ENCODE measurements at places on chromosomes 7 and 10.

DNA sequence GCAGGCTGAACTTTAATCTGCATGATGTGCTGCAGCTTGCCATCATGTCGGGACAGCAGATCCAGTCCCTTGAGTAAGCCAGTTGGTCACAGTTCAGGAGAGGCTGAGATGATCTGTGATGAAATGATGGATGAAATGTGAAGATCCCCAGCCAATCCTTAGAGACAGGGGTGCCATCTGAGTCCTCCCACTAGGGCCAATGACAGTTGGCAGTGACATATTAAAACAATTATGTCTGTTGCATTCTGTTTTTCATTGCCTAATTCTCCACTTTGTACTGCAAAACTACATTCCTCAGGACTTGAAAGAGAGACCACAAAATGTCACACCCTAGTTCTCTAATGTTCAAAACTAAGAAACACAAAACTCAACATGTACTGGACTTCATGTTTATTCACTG lies 66.3 kb upstream of the CAV2 start:
- no peak for DNase-seq

- DNase-seq, result no peak
These were observed 149.9 kb downstream of the ANKRD30A start for GRCh38 chr10:37275216-37275777.

DNA sequence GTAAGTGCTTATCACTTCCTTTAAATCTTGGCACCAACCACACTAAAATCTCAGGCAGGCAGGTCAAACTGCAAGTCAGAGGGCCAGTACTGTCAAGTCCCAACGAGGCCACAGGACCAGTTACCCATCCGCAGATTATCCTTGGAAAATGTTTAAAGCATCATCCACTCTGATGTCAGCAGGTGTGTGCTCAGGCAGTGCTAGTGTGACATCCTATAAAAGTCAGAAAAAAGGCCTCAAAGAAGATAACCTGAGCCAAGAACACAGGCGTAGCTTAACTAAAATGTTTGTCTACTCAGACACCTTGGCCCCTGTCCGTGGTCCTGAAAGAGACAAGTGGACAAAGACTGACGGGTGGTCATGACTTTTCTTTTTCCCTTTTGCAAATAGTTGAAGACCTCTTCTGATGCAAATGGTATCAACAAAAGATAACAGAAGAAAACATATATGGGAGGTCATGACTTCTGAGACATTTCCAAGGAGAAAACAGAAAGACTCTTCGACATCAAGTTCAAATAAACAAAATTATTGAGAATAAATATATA lies 309.3 kb downstream of the KCNMA1 start:
- DNase-seq, result no peak

DNA sequence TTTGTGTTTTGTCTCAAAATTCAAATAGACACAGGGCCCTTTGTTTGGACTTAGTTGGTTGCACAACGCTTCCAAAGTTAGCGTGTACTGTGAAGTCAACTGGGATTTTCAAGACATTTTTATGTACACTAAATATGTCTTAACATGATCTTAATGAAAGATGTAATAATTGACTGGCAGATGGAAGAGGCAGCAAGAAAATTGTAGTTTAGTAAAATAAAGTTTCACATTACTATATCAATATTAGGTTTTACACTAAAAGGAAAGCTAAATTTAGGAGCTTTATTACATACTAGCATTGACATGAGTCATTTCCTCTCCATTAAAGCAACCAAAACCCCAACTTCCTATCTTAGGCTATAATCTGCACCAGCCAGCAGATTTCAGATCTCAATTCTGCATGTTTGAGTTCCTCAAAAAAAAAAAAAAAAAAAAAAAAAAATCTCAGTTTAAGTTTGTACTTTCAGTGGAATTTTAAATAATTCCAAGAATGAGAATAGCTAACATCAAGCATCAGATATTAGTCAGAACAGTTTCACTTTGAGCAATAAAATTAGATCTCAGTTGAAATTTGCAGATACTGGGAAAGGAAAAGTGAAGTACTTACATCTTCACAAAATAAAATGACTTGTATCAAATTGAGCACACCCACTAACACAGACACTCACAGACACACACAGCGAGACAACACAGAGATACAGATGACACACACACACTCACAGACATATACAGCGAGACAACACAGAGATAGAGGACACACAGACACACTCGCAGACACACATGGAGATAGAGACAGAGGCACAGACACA lies 346.6 kb upstream of the KLF6 start:
- DNase-seq, result peak; percentile 27

GRCh38 chr10:63675171-63675570 lies 154.0 kb downstream of the REEP3 start:
- DNase-seq, result no peak

DNA sequence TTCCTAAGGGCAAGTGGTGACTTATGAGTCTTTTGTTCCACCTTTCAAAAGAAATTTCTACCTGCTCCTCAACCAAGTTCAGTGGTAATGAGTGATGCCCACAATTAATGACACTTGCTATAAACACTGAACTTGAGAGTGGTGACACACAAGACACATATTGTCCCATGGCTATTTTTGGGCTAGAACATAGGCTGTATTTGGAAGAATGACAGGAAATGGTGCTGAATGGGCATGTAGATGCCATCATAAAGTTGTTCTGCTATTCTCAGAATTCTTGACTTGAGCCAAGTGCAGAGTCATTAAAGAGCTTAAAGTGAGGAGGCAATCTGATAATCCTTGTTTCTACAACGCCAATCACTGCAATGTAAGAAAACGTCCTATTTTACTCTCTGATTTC lies 313.3 kb downstream of the AGMO start:
- DNase-seq, result no peak
